ENCODE measurements at places on chromosomes 11 and 22.
A peak's percentile ranks its signal among the peaks of the same experiment; 100 is the strongest.

- peak; percentile 81 for DNase-seq
Observed at GRCh38 chr22:24156141-24156912, 25.0 kb upstream of the SUSD2 start.

GRCh38 chr11:47278058-47278457 lies 8.1 kb downstream of the MADD start:
- no peak for DNase-seq

DNA sequence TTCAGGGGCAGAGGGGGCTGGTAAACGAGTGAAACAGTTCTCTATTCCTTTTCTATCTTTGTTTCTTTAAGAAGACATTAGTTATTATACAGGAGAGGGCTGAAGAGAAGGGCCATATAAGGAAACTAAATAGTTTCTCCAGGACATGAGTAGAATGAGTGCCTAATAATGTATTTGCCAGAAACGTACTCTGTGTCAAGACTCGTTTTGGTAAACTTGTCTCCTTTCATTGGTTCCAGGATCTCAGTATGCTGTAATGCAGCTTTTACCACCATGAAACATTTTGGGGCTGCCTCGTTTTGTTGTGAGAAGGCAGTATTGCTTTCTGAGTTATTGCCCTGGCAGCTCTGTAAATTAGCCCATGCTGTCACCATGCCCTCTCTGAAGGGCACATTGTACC lies 51.7 kb downstream of the POLD3 start:
- DNase-seq = no peak

GRCh38 chr11:67492801-67493547 lies 10.1 kb downstream of the AIP start:
- DNase-seq = no peak

- no peak for DNase-seq
Observed at GRCh38 chr22:39212721-39213376, 31.9 kb downstream of the PDGFB start.

DNA sequence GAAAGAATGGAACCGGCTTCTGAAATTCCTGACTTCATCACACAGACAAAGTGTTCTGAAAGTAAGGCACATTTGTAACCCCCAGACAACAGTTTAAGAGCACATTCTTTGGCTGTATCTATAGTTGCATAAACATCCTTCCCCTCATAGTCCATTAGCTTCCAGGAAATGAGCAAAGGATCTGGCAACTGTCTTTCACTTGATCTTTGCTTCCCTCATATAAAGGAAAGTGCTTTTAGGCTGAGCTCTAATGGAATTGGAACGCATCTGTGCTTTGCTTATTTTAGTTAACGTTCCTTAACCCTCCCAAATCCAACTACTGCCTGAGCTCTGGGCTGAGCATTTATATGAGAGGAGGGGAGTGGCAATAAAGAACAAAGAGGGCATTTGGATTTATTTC lies 76.9 kb upstream of the API5 start:
- no peak for DNase-seq

- DNase-seq = no peak
Observed at GRCh38 chr11:27621405-27622161, 78.7 kb downstream of the BDNF start.

DNA sequence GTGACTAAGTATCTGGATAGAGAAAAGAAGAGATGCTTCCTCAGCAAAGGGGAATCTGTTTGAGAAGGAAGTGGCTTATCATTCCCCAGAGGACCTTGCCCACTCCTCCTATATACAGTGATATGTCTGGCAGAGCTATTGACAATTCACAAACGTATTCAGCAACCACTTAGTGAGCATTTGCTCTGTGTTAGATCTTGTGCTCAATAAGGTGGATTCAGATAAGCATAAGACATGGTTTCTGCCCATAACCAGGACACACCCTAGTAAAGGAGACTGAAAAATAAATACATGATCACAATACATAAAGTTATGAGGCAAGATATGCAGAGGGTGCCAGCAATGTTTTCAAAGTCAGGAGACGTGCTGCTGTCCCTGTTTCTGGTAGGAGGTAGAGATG lies 1.4 kb downstream of the TMEM9B start:
- DNase-seq = no peak

DNA sequence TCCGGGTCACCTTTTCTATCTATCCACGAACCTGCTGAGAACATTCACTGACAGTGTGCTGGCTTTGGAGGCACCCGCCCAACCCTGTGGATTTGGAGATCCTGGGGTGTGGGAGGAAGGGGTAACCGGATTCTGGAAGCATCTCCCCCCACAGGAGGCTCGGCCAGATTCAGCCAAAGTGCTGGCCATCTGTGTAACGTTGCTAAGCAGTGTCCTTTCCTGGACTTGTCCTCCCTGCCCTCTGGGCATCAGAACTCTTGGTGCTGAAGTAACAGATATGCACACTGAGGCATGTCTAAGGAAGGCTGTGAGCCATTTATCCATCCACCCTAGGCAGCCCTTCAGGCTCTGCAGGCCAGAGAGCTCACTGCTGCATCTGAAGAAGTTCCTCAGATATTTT lies 85.7 kb downstream of the SNX19 start:
- DNase-seq = no peak

DNA sequence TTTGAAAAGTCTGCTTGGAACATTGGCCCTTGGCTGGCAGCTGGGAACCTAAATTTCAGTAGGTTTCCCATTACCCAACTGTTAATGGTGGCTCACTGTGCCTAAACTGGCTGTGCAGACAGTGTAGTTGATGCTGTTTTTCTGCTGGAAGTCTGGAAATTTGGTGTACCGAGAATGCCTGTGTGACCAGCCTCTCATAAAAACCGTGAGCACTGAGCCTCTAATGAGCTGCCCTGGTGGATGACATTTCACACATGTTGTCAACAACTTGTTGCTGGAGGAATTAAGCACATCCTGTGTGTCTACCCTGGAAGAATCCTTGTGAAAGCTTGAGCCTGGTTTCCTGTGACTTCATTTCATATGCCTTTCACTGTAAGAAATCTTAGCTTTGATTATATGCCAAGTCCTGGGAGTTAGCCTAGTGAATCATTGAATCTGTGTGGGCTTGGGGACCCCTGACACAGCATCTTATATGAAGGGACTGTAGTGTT lies 131.1 kb downstream of the LDLRAD3 start:
- DNase-seq = no peak

DNA sequence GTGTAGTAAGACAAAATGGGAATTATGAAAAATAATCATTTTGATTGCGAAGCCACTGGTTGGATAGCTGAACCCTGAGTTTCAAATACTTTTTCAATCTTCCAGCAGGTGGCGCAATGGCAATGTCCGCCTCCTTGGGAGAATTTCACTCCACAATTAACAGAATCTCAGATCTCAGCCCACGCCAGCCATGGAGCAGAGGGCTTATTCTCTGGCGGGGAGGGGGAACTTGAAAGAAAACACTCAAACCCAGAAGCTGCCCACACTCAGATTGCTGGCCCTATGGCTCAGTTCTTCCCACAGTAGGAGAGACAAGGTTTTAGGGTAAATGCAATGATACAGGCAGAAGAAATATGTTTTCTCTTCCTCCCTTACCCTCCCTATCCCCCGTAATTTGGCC lies 38.7 kb upstream of the RCN1 start:
- peak; percentile 34 for DNase-seq

- no peak for DNase-seq
Observed at GRCh38 chr11:104690241-104690640, 208.0 kb downstream of the CASP12 start.

- no peak for DNase-seq
Observed at GRCh38 chr22:38347181-38347943, 30.1 kb upstream of the CSNK1E start.

GRCh38 chr11:13917264-13917663 lies 45.3 kb upstream of the SPON1 start:
- DNase-seq = no peak

GRCh38 chr11:69204941-69205742 lies 49.4 kb downstream of the SMIM38 start:
- no peak for DNase-seq

- no peak for DNase-seq
Observed at GRCh38 chr22:39567135-39567946, 3.2 kb upstream of the CACNA1I start.

- DNase-seq = no peak
Observed at GRCh38 chr11:29127461-29127860, 889.4 kb downstream of the KCNA4 start.

DNA sequence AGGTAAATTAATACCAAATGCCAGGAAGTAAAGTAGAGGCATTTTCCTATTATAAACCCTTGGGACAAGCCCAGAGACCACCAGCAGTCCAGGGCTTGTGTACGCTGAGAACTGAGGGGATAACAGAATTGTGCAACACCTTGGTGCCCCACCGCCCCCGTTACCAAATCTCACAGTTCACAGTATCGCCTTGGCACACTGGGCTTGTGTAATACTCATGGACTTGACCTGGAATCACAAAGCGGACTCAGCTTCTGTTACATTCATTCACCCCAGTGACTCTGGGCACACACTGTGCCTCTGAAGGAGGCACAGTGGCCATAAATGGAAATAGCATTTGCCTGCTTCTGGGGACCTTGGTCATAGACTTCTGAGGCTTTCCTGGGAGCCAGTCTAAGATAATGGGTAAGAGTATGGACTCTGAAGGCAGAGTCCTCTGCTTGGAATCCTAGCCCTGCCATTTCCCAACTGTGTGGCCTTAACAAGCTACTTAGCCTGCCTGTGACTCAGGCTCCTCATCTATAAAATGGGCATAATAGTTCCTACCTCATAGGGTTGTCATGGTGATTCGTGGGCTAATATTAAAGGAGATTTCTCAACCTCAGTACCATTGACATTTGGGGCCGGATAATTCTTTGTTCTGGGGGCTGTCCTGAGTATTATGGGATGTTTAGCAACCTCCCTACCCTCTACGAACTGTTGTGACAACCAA lies 53.7 kb downstream of the TIMP3 start:
- no peak for DNase-seq

DNA sequence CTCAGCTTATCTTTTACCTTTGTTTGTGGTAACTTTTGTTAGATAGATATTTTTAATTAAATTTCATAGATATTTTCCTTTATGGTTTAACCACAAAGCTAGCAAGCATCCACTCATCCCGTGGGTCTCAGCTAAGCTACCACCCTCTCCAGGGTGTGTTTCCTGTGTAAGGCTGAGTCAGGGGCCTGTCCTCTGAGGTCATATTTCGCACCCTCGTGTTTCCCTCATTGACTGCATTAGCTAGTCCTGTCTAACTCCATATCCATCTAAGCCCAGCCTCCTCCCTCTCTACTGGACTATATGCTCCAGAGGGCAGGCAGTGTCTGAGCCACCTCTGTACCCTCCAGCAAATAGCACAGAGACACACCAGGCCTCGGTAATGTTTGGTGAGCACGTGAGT lies 16.7 kb downstream of the XRRA1 start:
- DNase-seq = no peak

- DNase-seq = no peak
Observed at GRCh38 chr11:68340784-68341556, 28.6 kb downstream of the LRP5 start.

DNA sequence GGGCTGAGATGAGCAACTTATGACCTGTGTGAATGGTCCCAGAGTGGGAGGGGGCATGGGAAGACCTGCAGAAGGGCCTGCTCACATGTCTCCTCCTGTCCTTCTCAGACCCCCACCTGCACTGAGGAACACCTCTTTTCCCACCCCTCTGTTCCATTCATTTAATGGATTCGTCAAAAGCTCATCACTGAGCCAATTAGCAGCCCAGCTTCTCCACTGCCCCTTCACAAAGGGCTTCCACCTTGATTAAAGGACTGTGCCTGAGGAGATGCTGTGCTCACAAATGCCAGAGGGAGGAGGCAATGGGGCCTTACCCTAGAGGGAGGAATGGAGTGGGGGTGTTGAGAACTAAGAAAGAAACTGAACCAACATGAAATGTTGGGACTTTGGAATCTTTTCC lies 14.0 kb upstream of the CDON start:
- no peak for DNase-seq

GRCh38 chr11:71120471-71120896 lies 131.9 kb downstream of the SHANK2 start:
- no peak for DNase-seq

GRCh38 chr11:115766561-115766960 lies 262.3 kb upstream of the CADM1 start:
- no peak for DNase-seq

GRCh38 chr11:33895752-33896137 lies 3.9 kb upstream of the LMO2 start:
- no peak for DNase-seq

GRCh38 chr11:62592146-62592815 lies 958 bp upstream of the TUT1 start:
- no peak for DNase-seq

GRCh38 chr11:70569618-70569890 lies 171.2 kb downstream of the CTTN start:
- DNase-seq = no peak

DNA sequence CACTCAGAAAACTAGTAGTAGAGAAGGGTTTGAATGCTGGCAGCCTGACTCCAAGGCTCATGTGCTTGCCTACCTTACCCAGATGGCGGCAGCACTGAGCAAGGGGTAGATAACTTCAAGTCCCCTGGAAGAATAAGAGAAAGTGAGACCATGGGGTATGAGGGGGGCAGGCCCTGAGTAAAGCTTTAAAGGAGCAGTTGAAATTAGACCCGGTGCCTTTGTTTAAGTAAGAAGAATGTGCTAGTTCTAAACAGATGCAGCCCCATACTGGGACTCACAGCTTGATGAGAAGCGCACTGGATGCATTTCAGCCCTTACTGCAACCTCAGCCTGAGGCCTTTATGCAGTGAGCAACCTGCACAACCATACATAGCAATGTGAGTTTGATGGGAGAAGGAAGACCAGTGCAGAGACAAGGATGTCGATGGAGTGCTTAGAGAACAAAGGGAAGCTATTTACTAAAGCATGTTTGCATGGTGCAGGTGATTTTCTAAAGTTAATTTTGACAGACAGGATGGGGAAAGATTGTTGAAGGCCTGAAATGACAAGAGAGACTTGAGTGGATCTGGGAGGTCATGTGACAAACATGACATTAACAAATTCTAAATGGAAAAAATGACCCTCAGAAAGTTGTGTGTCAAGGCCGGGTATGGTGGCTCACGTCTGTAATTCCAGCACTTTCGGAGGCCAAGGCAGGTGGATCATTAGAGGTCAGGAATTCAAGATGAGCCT lies 27.1 kb upstream of the TMA7B start:
- DNase-seq = peak; percentile 39

- DNase-seq = no peak
Observed at GRCh38 chr11:98260983-98261382, 759.8 kb upstream of the CNTN5 start.

DNA sequence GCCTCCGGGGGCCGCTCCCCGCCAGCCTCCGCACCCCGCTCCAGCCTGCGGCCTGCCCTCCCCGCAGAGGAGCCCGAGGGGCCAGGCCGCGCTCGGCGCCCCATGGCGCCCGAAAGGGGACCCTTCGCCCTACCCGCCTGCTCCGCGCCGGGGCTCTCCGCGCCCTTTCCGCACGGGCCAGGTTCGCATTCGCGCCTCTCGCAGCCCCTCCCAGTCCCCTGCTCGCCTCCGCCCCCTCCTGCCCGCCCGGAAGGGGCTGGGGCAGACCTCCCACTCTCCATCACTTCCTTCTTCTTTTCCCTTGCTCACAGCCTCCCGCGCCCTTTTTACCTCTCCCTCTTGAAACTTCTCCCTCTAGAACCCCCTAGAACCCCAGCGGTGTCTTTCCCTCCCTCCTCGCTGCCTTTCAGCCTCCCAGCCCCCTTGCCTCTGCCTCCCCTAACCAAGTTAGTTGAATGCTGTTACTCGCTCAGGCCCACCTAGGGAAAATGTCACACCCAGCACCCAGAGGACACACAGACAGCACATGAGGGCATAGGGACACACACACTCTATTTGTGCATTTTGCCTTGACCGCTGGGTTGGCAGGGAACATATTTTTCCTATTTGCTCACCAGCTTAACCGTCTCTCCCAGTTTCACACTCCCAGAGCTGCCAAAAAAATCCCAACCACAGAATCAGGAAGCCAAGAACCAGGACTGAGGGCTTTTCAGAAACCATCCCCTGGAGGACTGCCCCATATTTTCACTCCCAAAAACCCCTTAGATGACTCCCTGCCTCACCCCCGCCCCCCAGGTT lies at the start of gene SLC43A3:
Gene SLC43A3, minus strand, starts transcription at position 193 of the 798 bp plus-strand sequence. CDS start 949 bp downstream, outside the sequence.
- peak; percentile 83 for DNase-seq
